Fibroblast of upper back skin (primary cell): ENCODE measurements at places on chromosomes 3 and 15.

DNA sequence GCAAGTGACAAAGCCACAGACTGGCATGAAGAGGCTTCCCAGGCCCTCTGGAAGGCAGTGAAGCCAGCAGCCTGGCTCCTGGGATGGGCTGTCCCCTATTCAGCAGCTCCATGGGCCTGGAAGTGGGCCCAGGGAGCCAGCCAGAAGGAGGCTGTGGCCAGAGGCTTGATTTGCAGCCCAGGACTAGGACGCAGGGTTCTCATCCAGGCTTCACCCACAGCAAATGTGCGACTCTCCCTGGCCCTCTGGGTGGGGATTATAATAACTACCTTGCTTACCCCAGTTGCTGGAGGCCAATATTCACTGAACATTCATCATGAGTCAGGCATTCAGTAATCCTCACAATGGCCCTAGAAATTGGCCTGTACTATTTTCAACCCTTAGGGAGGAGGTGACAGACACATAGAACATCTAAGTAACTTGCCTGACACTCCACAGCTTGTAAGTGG, 24.6 kb upstream of the SRP14 start:
- peak; percentile 82 for DNase-seq

GRCh38 chr3:185717627-185718402, 107.0 kb downstream of the IGF2BP2 start:
- peak; percentile 24 for DNase-seq

GRCh38 chr3:29022976-29023375, 257.9 kb upstream of the RBMS3 start:
- no peak for DNase-seq

DNA sequence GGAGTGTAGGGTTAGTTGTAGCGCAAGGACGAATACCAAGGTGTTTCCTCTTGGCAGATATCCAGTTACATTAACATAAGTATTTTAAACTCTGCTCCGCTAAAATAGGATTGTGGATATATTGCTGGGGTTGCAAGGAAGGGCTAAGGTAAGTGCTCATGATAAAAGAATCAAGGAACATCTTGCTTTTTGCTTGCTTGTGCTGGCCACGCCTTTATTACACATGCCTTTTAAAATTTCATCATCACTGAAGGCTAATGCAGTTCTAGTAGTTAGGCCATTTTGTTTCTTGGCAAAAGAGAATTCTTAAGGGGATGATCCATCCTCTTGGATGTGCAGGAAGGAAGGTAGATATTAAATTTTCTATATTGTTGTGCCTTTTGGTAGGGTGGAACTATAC, 415.6 kb upstream of the TPM1 start:
- peak; percentile 46 for DNase-seq

- no peak for DNase-seq
Measured at GRCh38 chr3:187027531-187028278, 97.4 kb downstream of the ST6GAL1 start.

DNA sequence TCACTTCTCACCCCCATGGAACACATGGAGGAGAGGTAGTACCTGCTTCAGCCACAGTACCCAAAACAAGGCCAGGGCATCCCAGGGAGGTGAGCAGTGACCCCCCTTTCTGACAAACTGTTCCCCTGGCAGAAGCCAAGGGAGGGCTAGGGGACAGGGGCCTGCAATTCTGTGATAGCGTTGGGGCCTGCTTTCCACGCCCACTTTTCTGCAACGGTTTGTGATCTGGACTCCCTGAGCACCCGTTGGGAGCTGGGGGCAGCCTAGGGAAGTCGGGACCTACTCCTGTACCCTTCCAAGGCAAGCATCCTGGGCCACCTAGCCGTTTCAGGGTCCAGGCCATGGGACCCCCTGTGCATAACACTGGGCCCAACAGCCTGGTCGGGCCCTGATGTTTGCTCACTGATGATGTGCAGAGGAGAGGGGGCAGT, 996 bp upstream of the DNAJA4 start:
- no peak for DNase-seq

- no peak for DNase-seq
Measured at GRCh38 chr3:127497166-127497565, 93.4 kb downstream of the TPRA1 start.

DNA sequence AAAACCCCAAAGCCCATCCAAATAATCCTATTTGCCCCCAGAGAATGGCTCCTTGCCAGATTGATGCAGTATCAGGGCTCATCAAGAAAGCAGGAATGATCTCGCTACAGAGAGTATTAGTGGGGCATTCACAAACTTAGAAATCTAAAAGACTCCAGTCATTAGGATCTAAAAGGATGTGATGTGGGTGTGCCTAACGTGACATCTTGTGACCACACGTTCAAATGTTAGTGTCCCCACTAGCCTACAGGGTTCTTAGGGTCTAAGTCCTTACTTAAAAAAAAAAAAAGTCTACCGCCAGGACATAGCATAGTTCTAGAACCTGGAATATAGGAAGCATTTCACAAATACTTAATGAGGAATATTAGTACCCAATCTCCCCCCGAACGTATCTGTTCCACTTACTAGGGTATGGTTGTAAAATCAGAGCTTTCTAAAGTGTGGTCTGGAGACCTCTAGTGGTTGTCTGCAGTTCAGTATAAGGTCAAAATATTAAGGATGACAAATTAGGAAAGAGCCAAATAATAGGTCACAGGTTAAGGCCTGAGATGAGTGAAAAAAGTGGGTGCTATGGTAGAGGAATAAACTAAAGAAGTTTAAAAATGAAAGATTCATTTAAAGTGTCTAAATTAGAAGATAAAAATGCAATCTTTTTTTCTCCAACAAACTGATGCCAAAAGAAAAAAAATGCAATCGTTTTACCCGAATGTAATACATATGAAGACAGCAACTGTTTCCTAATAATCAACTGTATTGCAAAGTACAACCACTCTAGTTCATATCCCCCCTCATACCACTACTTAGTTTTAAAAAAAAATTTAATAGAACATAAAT, 4.2 kb upstream of the CHRM5 start:
- peak; percentile 50 for DNase-seq

DNA sequence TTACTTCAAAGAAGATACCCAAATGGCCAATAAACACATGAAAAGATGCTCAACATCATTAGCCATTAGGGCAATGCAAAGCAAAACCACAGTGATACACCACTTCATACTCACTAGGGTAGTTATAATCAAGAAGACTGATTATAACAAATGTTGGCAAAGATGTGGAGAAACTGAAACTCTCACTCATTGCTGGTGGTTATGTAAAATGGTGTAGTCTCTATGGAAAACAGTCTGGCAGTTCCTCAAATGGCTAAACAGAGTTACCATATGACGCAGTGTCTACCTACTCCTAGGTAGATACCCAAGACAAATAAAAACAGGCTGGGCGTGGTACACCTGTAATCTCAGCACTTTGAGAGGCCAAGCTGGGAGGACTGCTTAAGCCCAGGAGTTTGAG, 3.5 kb upstream of the ZFAND6 start:
- DNase-seq = no peak

GRCh38 chr3:171066206-171066605, 39.7 kb upstream of the SLC2A2 start:
- DNase-seq = peak; percentile 64

- peak; percentile 27 for DNase-seq
Measured at GRCh38 chr3:42214565-42215283, 51.3 kb downstream of the CCK start.

GRCh38 chr3:111895071-111895470, 36.0 kb downstream of the PHLDB2 start:
- DNase-seq = peak; percentile 59

DNA sequence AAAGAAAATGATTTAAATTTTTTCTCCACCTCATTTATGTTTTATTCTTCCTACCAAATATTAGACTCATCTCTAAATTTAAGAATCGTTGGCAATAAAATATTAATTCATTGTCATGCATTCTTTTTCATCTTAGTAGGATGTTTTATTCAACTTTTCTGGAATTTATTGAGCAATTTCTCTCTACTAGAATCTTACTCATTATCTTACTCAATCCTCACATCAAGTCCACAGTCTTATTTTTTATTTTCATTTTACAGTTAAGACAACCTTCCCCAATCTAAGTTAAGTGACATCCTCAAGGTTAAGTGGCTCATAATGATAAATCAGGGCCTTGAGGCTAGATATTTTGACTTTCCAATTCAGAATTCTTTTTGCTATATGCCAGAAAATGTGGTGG, 15.9 kb upstream of the ALDH1A2 start:
- DNase-seq = peak; percentile 10

GRCh38 chr3:83460052-83460451, 1498.7 kb upstream of the CADM2 start:
- DNase-seq = no peak

DNA sequence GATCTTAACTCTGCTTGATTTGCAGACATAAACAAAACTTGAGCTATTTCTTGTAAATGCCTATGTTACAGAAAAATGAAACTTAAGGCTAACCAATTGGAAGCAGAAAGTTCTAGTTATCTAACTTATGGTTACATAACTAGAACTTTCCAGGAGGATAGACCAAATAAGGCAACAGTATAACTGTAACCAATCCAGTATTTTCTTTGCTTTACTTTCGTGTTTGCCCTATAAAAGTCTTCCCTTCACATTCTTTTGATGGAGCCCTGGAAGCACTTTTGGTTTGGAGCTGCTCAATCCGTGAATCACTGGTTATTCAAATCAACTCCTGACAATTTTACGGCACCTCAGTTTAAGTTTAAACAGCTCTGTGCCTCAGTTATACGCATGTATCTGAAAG, 164.6 kb downstream of the SUCLG2 start:
- peak; percentile 22 for DNase-seq

GRCh38 chr3:45981346-45982074, 14.1 kb downstream of the FYCO1 start:
- peak; percentile 43 for DNase-seq

DNA sequence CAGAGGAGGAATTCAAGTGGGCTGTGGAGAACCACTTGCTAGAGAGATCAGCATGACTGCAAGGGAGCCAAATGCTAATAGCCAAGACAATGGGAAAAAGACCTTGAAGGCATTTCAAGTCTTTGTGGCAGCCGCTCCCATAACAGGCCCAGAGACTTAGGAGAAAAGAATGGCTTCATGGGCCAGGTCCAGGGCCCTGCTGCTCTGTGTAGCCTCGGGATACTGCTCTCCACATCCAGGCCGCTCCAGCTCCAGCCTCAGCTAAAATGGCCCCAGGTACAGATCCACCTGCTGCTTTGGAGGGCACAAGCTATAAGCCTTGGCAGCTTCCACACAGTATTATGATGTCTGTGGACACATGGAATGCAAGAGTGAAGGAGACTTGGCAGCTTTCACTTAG, 157.7 kb downstream of the NECTIN3 start:
- DNase-seq = no peak

DNA sequence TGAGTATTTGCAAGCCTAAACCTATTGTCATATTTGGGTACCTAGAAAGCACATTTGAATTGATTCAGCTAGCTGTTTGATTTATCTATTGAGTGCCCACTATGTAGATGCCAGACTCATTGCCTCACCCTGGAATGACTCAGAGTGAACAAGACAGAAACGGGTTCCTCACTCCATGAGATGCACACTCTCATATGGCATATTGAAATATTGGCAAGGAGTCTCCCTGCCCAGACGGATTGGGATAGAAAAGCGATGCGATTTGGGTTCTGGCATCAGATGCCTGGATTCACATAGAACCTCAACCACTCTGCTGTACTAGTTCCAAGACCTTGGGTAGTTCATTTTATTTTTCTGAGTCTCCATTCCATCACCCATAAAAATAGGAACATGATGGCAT, 22.5 kb downstream of the LRRN1 start:
- DNase-seq = no peak

DNA sequence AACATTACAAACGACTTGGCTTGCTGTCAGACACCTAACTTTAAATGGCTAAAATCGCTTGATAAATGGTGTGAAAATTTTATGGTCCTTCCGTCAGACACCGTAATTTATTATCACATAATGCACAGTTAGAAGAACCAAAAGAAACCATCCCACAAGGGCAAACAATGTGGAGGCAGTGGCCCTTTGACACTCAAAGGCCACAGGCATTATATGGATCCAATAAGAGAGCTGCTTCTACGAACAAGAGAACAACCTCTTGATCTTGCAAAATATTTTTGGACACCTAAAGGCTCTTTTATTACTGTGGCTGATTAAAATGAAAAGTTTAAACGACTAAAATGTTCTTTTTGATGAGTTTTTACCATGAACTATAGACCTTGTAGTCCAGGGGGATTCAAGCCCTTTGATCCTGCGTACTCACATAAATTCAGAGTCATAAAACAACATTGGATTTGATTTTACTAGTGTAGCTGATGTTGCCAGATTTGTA, 202.8 kb downstream of the FMN1 start:
- no peak for DNase-seq

DNA sequence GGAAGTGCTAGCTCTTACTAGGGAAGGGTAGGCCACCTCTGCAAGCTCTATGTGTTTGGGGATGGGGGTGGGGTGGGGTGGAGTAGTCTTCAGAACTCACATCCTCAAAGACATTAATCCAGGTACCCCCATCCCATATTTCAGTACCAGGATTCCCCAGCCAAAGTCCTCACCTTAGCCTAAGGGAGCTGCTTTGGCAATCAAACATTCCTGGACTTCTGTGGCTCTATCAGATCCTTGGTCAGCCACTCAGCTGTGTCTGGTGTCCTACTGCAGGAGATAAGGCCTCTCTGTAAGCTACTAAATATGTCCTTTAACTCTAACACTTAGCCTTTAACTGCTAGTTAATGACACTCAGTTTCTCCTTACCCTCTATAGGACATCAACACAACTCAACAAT, 26.9 kb downstream of the FAM240A start:
- DNase-seq = no peak

DNA sequence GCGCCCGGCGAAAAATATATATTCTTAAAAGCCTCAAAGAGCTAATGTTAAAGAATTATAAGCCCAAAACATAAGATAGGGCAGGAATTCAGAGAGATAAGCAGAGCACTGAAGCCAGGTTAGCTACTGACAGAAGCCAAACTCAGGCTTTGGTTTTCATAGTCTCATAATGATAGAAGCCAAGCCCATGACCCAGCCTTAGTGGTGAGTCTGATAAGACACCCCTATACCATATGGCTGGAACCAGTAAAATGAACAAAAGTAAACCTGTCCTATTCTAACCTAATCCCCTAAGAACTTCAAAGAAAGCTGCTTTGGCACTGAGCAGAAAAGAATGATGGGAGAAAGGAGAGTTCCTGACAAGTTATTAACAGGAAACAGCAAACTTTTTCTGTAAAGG, 25.9 kb downstream of the MYO9A start:
- DNase-seq = no peak

DNA sequence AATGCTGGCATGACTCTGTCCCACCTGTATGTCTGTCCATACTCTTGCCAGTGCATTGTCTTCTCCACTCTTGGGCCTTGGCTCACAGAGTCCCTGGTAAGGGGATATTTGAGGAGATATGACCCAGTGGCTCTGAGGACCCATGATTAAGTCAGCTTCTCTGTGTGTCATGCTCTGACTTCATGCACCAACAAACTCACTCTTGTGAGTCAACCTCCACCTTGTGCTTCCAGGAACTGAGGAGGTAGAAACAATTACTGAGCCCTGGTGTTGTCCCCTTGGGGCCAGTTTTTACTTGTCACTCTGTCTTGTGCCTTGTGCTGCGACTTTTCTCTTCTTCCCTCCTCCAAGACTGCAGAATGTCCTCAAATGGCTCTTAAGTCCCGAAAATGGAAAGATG, 127.1 kb downstream of the ABHD5 start:
- DNase-seq = no peak
